ENCODE measurements at places on chromosomes 11 and 22.

DNA sequence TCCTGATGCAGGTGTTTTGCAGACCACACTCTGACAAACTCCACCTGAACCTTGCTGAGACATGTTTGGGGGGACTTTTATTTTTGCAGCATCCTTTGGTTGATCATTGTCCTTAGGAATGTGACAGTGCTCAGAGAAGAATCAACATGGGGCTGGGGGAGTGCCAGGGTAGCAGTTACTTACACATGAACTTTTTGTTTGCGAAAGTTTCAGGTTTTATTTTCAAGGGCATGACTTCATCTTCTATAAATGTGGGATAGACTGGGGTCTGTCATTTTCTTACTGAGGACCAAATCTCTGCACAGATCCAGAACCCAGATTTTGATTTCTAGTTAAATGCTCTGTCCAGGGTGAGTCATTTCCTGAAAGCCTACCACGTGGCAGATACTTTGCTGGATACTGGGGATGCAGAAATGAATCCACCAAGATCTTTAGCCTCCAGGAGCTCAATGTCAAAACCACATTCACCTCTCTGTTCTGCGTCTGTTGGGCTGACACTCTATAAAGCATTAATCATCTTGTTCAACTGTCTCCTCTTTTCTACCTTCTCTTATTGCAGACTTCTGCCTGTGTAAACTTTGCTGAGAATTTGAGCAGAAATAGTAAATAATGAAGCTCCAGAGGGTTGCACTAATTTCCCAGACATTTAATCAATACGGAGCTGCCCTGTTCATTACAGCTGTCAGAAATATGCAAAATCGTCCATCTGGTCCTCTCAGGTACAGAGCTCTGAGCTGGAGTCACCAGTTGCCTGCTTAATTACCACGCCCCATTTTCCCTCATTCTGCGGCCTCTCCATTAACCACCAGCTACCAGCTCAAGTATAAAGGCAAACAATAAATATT is 387.9 kb downstream of the MIAT start:
- DNase-seq: no peak

DNA sequence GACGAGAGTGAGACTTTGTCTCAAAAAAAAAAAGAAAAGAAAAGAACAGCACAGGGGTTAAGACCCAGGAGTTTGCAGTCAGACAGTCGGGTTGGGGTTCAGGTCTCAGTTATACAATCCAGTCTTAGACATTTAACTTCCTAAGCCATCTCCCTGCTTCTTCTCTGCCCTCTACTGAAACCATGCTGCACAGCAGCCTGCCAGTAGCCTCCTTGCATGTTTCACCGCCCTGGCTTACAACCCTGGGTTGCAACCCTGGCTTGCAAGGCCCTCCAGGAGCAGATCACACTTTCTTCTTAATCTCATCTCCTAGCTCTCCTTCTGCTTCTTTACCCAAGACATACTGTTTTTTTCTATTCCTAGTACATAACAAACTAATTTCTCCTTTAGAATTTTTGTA is 5.9 kb upstream of the B3GAT3 start:
- DNase-seq: no peak

DNA sequence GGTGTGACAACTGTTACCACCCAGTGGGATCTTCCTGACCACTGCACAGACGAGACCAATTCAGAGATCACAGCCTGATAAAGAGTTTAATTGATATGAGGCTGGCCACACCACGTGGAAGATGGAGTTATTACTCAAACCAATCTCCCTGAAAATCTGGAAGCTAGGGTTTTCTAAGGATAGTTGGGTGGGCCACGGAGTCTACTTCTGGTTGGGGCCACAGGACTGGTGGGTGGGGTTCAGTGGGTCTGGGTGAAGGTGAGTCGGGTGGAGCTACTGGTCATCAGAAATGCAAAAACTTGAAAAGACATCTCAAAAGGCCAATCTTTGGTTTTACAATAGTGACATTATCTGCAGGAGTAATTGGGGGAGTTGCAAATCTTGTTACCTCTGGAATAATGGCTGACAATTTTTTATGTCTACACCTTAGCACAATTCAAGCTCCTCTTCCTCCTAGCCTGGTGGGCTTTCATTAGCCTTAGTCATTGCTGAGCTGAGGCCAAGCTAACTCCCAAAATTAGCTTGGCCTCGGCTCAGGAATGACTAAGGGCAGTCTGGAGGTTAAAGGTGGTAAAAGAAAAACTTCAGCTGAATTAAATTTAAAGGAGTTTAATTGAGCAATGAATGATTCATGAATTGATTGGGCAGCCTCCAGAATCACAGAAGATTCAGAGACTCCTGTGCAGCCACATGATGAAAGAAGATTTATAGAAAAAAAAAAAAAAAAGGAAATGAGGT is 13.1 kb downstream of the C11orf96 start:
- DNase-seq: no peak

DNA sequence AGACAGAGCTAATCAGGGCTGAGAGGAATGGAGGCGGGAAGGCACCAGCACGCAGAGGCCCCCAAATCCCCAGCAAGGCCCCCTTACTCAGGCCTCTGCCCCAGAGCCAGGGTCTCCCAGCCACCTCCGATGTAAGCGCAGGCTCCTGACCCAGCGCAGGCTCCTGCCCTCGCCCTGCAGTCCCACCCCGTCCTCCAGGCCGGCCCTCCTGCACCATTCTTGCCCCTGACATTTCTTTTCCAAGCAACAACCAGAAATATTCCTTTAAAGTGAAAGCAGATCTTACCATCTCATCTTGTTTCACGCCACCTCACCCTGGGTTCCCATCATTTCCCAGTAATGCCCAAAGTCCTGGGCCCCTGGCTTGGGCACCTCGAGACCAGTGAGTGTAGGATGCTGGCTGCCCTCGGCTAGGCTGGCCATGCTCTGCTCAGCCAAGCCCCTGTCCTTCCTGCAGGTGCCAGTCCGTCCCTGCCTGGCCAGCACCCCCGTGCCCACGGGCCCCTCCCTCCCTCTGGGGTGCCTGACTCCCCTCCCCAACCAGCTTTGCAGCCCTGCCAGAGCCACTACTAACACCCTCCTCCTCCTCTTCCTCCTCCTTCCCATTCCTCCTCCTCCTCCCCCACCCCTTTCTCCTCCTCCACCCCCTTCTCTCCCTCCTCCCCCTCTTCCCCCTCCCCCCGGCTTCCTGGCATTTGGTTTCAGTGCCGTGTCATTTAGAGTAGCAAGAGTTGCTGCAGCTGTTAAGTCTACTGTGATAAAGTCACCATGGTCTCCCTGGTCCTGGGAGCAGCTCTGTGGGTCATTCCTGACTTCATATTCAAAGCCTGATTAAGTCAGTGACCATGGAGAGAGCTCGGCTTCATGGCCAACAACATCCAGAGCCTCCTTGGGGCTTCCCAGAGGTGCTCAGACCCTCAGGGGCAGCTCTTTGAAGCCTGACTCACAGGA is 78.7 kb downstream of the PIWIL3 start:
- DNase-seq: peak; percentile 3

GRCh38 chr11:12241971-12242672 is 131.7 kb downstream of the MICAL2 start:
- no peak for DNase-seq

DNA sequence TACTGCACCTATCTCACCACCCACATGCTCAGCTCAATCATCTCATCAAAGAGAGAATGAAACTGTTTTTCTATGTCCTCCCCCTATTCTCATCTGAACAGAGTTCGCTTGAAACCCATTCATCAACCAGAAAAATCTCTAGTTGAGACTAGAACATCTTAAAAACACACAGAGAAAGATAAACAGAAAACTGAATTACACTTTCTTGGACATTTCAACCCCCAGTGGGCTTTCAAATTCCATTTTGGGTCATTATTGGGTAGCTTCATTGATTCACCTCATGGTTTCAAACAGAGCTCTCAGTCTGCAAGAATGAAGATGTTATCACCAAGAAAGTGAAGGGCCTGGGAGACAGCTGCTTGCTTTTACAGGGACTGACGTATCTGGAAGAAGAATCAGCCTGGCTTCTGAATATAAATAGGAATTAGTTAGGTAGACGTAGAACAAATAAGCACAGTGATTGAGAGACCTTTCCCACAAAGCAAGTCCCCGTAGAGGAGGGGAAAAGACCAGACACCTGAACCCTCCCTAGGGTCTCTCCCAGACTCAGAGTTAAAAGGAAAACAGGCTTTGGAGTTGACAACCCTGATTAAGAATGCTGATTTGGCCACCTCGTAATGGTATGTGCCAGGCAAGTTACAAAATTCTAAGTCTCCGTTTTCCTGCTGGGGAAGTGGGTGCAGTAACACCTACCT is 155.7 kb downstream of the BBOX1 start:
- no peak for DNase-seq

DNA sequence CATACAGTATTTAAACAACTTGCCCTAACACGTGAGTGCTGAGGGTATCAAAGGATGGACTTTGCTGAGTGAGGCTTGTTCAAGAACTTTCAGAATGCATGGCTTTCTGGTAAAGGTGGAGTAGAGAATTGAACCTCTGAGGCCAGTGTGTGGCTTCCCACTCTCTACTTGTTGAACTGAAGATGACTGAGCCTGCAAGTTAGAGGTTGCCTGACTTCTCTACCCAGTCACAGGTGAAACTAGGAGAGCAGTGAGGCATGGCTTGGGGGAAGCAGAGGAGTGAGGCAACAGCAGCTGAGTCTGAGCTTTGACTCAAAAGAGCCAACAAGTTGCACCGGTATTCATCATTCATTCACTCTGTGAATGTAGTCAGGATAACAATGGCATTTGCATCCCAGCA is 256.4 kb upstream of the SESN3 start:
- DNase-seq: no peak

GRCh38 chr11:61254403-61255025 is 13.5 kb downstream of the PGA5 start:
- DNase-seq: peak; percentile 43

DNA sequence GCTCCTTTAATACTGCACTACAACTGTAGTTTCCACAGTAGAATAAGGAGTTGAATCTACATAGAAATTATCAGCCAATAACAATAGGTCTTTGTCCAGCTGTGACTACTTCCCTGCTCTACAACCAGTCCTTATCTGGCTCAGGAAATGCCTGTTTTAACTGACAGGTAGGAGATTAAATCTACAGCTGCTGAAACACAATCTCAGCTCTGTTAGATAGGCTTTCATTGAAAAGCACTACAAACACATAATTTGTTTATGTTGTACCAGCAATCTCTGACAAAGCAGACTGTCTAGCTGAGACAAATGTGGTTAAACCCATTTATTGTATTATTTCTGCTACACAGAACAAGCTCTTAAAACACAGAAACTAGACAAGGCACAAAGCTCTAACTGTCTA is 230.0 kb downstream of the SOX6 start:
- DNase-seq: no peak

GRCh38 chr11:496834-497564 is 10.0 kb downstream of the RNH1 start:
- DNase-seq: no peak

DNA sequence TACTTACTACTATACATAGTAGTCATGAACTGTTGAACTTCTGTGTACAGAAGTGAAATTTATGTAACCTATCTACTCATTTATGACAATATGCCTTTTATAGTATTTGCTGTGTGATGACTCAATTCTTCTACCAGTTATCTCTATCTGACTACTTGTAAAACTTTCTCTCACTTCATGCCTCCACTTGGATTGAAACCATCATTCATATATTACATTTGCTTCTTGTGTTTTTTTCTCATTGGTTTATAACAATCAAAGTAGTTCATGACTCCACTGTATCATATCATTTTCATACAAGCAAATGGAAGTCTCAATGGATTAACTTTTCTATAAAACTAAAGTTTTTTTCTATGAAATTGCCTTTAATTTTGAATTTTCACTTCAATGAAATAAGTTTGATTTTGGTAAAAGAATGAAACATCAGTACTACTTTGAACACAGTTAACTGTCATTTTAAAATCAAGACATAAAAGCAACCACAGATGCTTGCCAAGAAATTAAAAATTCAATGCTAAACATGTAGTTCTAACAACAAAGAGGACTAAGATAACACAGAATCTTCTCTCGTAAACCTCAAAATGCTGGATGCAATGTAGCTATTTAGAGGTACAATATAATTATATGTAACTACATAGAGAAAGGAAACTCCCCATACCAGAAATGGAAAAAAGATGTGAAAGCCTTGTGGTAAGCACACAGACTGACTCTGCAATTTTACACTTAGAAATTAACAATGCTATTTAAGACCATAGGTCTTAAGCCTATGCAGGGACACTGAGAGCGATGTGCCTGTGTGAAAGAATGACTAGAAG is 27.6 kb upstream of the EXPH5 start:
- no peak for DNase-seq

DNA sequence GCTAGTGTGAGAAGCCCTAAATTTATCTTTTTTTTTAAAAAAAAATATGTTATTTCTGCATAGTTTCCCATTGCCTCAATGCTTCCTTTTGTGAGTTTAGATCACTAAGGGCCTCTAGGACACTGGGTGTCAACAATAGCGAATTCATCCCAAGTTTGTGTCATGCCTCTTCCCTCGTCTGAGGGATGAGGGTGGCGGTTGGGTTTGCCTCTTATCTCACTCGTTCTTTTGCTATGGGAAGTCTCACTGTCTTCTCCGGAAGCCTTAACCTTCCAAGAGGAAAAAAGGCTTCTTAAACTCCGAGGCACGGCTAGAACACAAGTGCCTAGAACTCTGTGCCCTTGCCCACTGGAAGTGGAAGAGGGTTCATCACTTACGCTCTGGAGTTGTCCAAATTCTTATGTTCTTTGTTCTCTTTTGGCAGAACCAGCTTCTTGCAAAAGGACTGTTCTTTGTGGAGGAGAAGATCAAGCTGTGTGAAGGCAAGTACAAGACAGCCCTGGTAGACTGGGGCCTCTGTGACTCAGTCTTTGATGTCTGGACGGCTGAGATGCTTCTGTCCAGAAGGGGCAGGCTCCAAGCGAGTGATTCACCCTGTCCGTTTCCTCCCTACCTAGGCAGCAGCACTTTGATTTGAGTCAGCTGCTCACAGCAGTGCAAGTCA is 78.5 kb downstream of the TRAF6 start:
- DNase-seq: no peak

DNA sequence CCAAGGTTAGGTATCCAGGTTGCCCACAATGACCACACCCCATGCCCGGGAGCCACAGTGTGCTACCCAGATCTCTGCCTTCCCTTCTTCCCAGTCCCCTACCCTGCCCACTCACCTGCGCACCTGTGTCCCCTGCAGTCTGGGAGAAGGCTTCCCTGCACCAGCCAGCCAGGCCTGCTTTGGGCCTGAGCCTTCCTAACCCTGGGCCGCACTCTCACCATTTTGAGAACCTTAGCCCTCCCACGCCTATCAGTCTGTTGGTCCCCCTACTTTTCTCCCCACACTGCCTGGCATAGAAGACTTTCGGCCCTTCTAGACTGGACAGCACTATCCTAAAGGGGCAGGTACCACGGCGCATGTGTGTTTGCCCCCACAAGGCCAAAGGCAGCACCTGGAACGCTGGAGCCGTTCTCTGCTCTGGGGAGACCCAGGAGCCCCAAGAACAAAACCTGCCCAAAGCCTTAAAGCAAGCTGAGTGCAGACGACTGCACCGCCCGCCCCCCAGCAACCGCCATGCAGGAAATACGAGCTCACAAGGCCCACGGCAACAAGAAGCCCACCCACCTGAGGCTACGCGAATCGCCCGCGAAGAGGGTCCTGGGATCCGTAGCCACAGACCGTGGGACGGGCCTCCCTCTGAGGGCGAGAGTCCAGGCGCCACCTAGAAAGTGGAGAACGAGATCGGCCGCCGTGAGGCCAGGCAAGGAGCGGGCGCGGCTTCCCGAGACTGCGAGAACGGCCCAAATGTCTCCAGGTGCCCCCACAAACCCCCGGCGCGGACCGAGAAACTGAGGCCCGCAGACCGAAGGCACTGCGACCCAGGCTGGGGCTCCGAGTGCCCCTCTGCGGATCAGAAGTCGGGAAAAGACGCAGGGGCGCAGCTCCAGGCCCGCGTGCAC is 546 bp downstream of the GNB1L start:
- no peak for DNase-seq

Measured in DMS79 treated with DMSO at 0.1 percent for 48 hours (cell line).